Stimulated activated CD4-positive, alpha-beta T cell treated with anti-CD3 and anti-CD28 coated beads, Interleukin-2, amount 100 ng/mL, for 24 hours (primary cell): ENCODE measurements at places on chromosomes 12 and 14.

- DNase-seq = no peak
Measured at GRCh38 chr12:42705863-42706262, 116.3 kb upstream of the PRICKLE1 start.

GRCh38 chr14:76595266-76595665 lies 166.0 kb upstream of the VASH1 start:
- no peak for DNase-seq

DNA sequence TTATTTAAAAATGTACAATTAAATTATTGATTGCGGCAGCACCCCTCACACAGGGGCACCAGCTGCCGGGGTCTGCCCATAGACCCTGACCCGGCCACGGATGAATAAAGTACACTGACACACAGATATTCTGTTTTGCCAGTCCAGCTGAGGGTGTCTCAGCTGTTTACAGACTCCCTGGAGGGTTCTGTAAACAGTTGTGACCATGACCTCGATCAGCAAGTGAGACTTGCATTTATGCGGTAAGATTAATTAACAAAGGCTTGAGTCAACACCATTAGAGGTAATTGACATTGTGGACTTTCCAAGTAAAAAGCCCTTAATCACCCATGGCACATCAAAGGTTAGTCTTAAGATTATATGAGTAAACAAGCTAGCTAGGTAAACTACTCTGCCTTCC lies 94.3 kb downstream of the FUT8 start:
- no peak for DNase-seq

DNA sequence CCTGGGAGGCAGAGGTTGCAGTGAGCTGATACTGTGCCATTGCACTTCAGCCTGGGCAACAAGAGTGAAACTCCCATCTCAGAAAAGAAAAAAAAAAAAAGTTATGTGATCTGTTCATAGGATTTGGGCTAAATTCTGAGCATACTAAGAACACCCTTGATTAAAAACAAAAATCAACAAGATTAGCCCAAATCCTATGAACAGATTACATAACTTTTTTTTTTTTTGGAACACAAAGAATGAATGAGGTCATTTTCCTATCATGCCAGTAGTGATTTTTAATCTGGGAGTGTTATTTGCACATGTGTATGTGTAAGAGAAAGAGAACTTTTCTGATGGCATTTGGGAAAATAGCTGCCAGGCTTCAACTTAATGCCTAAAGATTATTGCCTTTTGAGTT lies 208.7 kb downstream of the ERC1 start:
- DNase-seq = no peak

GRCh38 chr12:91072931-91073330 lies 15.1 kb upstream of the KERA start:
- no peak for DNase-seq

GRCh38 chr12:53190108-53190729 lies 9.5 kb upstream of the CSAD start:
- peak; percentile 55 for DNase-seq

GRCh38 chr12:3302401-3303041 lies 188.5 kb upstream of the PRMT8 start:
- no peak for DNase-seq

- no peak for DNase-seq
Measured at GRCh38 chr14:64698903-64699302, 5.3 kb upstream of the PLEKHG3 start.

GRCh38 chr12:116673681-116674111 lies 64.2 kb downstream of the SPRING1 start:
- no peak for DNase-seq

DNA sequence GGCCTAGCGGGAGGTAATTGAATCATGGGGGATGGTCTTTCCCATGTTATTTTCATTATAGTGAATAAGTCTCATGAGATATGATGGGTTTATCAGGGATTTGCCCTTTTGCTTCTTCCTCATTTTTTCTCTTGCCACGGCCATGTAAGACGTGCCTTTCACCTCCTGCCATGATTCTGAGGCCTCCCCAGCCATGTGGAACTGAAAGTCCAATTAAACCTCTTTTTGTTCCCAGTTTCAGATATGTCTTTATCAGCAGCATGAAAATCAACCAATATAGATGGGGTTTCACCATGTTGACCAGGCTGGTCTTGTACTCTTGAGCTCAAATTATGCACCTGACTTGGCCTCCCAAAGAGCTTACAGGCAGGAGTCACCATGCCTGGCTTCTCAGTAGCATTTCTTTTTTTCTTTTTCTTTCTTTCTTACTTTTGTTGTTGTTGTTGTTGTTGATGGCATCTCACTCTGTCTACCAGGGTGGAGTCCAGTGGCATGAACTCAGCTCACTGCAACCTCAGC lies 33.2 kb downstream of the TSPAN19 start:
- DNase-seq = no peak

- peak; percentile 40 for DNase-seq
Measured at GRCh38 chr12:122067966-122068365, 10.6 kb upstream of the MLXIP start.

DNA sequence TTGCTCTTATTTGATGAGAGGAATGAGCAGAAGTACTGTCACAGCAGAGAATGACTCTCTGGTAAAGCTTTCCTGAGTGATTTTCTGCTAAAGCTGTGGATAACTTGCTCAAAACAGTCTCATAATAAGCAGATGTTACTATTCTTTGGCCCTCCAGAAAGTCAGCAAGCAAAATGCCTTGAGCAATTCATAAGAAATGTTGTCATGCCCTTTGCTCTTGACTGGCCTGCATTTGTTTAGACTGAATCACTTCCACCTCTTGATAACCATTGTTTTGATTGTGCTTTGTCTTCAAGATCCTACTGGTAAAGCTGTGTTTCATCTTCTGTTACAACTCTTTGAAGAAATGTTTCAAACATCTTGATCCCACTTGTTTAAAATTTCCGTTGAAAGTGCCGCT lies 457.9 kb upstream of the FOXG1 start:
- no peak for DNase-seq

DNA sequence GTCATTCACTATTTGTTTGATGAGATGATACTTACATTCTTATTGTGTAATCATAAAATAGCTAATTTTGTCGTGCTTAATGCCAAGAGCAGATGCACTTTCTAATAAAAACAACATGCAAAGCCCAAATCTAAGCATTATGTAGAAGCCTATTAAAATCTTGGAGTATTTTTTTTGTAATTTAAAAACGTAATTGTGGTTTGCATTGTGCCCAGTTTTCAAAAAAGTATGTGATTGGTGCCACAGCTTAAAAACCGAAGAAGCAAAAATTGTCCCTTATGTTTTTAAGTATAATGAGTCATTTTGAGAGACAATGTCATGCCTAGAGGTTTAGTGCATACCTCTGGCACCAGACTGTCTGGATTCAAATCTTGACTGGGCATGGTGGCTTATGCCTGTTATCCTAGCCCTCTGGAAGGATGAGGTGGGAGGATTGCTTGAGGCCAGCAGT lies 464.8 kb upstream of the RGS6 start:
- no peak for DNase-seq

GRCh38 chr12:89862511-89863445 lies 154.1 kb upstream of the ATP2B1 start:
- DNase-seq = no peak

DNA sequence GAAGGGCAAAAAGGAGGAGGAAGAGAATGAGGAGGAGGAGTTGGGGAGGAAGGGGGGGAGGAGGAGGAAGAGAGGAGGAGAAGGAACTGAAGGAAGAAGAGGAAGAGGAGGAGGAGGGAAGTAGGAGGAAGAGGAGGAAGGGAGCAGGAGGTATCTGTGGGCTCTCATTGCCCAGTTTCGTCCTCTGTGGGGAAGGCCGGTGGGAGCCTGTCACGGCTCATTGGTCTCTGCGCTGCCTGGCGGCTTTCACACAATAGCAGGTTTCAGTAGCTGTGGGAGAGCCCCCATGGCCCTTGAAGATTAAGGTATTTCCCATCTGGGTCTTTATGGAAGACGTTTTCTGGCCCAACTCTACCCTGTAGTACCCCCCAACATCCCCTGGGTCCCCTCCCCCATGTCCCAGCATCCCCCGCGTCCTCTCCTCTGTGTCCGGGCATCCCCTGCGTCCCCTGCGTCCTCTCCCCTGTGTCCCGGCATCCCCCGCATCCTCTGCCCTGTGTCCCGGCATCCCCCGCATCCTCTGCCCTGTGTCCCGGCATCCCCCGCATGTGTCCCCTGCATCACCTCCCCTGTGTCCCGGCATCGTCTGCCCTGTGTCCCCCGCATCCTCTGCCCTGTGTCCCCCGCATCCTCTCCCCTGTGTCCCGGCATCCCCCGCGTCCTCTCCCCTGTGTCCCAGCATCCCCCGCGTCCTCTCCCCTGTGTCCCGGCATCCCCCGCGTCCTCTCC lies 278.2 kb upstream of the SFSWAP start:
- DNase-seq = no peak

DNA sequence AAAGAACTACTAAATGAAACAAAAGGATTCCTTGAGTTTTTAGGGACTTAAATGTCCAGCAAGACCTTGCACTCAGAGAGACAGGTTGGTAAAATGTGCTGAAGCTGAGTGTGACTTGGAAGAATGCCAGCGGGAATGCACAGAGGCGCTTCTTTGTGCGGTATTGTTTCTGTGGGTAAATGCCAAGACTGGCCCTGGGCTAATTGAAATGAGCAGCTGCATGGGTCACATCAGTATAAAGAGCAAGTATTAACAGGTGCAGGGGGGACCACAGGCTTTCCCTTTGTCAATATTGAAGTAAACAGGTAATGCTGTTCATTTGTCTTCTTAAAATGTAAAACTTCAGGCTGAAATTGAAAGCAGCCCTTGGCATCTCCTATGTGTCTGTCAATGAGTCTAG lies 74.3 kb downstream of the LMO3 start:
- no peak for DNase-seq

DNA sequence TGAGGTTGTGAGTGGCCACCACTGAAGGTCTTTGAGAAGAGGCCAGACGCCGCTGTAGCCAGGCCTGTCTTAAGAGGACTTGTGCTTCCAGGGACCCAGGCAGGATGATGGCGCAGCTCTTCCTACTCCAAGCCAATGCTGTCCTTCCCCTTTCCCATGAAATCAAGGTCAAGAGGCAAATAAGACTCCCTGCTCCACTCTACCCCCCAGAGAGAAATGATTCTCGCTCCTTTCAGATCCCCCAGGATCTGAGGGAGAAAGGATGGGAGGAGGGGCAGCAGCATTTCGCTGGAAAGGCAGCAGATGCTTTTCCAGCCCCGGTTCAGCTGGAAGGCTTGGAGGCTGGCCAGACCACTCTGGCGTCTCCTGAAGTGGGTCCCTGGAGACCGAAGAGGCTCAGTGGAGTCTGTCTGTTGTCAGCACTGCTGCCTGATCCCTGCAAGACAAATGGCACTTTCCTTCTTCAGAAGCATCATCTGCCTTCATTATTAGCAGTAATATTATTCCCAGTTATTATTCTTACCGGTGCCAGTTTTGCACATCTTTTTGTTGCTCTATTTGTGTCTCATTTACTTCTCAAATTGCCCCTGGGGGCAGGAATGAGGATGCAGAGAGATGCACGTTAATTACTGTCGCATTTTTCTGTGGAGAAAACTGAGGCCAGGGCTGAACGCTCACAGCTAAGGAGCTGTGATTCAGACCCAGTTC lies 51.4 kb downstream of the C14orf132 start:
- DNase-seq = no peak
